ENCODE measurements at places on chromosomes 1 and 21. TPM values are rescaled to one million over a fixed set of nuclear protein-coding genes. Genes with fewer than 3 reads are reported as not detected.

CD52 gene
- polyA plus RNA-seq = 25.3 TPM

DNA sequence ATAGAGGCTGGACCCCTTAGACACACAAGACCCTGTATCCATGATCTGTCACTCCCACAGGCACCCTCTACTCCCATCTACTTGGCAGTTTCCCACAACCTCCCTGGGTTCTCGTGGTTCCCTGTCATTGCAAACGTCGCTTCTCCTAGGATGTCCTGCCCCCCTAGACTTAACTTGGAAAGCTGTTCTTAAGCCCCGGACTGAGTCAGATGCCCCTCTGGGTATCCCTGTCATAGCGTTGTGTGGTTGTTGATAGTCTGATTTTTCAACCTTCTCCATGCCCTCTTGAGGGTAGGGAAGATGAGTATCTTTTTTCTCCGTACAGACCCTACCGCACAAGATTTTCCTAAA lies 11.8 kb downstream of the RCC1 start:
- DNase-seq = no peak

ATXN7L2 gene
- 6.1 TPM for polyA plus RNA-seq

ETV3L gene
- polyA plus RNA-seq = not detected

- DNase-seq = no peak
These were observed 21.1 kb downstream of the CSMD2 start for GRCh38 chr1:34143975-34144374.
